ENCODE measurements at places on chromosomes 6 and 20. TPM values are rescaled to one million over a fixed set of nuclear protein-coding genes. Genes with fewer than 3 reads are reported as not detected.

The PLAGL2 gene
- 15.9 TPM for total RNA-seq

The DACT2 gene
- 2.5 TPM for total RNA-seq

The TFAP2A gene
- 1.9 TPM for total RNA-seq

The KIAA0408 gene
- 55.0 TPM for total RNA-seq

The CSTF1 gene
- total RNA-seq = 27.8 TPM

The MMS22L gene
- 6.8 TPM for total RNA-seq

The BPIFB1 gene
- total RNA-seq = 0.67 TPM

The RNGTT gene
- 12.3 TPM for total RNA-seq

The SEC63 gene
- total RNA-seq = 118 TPM

The CD93 gene
- 160 TPM for total RNA-seq

The PROKR2 gene
- total RNA-seq = not detected

DNA sequence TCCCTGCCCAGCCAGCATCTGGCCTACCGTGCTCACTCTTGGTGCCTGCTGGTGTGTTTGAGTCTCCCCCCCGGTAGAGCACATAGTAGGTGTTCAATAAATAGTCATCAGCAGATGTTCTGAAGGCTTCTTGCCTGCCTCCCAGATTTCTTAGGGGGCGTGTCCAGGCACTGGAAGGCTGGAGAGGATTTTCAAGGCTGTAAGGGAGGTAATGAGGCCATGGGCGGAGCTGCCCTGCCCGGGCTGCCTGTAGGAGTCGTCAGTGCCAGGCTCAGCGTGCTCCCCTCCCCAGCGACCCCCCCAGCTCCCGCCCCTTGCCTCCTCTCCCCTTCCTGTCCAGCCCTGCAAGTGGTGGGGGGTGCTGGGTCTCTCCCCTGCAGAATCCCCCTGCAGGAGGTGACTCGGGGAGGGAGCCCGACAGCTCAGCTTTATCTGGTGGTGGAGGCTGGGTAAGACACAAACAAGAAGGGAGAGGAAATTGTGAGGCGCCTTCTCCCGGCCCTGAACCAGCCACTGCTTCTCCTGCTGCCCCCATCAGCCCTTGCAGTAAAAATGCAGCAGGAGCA lies 55.9 kb downstream of the BCAS4 start:
- no peak for DNase-seq

- DNase-seq = no peak
These were observed 16.7 kb upstream of the VNN1 start for GRCh38 chr6:132730560-132730959.

DNA sequence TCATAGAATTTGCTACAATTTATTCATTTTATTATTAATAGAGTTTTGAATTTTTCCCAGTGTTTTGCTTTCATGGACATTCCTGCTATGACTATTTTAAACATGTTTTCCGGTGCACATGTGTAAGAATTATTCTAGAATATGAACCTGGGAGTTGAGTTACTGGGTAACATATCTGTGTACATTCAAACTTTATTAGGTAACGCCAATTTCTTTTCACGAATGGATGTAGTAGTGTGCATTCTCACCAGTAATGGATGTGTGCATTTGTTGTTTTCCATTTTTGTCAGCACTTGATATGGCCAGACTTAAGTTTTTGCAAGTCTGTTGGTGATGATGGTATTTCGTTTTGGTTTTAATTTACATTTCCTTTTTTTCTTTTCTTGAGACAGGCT lies 118.8 kb downstream of the CDKAL1 start:
- DNase-seq = no peak

- no peak for DNase-seq
These were observed 938.6 kb downstream of the C6orf118 start for GRCh38 chr6:164370773-164371172.

- DNase-seq = no peak
These were observed 61.1 kb upstream of the SLC22A16 start for GRCh38 chr6:110537208-110538123.

DNA sequence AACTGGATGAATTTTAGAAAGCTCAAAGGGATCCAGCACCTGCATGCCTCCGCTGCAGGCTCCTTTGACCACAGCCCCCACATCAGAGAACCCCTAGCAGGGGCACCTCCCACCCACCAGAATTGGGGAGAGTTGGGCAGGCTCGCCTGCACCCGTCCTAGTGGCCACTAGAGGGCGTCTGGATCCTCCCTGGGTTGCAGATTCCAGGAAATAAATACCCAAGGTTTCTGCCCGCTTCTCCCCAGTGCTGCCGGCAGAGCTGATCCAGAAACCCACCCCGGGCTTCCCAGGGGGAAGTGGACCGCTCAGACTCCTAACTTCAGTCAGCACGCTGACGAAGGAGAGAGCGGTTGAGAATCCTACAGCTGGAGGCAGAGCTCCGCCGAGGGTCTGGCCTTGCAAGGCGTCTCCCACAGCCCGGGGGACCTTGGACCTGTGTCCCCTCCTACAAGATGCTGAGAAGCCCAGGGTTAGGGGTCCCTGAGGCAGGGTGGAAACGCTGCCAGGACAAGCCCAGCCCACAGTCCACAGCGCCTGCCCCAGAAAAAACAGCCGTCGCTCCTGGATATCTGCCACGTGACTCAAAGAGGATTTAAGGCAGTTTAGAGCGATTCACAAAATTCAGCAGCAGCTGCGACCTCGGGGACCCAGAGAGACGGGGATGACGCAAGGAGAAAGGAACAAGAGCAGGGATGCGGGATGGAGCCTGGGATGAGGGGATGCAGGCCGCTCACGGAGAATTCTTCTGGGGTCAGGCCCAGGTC lies 32.6 kb upstream of the PHACTR3 start:
- DNase-seq = peak; percentile 77

DNA sequence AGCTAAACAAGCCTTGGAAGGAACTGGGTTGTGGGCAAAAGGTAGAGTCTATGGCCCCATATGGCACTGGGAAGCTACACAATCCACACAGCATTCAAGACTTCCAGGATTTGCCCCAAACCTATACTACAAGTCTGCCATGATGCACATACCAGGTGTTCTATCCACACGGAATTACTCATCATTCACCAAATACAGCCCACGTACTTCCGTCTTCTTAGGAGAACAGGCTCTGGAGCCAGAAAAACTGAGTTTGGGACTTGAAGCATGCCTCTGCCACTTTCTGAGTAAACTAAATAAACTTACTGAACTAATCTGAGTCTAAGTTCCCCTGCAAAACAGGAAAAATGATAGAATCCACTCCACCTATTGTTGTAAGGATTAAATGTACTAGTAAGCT lies 28.6 kb downstream of the RIMS4 start:
- no peak for DNase-seq

DNA sequence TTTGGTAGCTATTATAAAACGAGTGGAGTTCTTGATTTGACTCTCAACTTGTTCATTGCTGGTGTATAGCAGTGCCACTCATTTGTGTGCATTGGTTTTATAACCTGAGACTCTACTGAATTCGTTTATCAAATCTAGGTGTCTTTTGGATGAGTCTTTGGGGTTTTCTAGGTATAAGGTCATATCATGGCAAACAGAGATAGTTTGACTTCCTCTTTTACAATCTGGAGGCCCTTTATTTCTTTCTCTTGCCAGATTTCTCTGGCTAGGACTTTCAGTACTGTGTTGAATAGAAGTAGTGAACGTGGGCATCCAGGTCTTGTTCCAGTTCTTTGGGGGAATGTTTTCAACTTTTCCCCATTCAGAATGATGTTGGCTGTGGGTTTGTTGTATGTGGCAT lies 38.8 kb downstream of the SUMO4 start:
- DNase-seq = no peak

DNA sequence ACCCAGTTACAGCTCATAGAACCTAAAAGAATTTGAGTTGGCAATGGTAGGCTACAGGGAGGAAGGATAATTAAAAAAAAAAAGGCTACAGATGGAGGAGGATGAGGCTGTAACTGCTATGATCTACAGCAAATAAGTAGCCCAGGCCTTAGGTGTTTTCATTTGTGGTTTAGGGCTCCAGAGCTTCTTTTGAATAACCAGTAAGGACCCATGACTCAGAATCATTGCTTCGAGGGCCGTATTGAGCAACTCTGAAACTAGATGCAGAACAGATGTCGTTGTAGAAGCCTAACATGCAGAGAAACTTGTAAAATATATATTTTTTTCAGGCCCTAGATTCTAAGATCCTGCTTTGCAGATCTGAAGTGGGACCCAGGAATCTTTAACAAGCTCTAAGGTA lies 19.0 kb upstream of the ASIP start:
- DNase-seq = no peak

DNA sequence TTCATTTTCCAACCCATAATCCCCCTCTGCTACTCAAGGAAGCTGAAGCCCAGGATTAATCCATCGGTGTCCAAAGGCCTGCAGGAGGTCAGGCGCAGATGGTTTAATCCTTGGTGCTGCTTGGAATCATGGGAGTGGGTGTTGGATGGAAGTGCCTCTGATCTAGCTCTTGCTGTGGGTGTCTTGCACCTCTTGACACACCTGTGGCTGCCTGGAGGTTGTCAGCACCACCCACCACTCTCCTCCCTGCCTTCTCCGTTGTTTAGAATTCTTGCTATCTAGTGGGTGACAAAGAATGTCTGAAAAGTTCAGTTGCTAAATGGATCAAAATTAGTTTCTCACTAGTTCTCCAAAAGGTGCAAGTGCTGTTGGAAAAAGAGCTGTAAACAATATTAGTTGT lies 1074.4 kb upstream of the FLRT3 start:
- no peak for DNase-seq
